Fibroblast of lung (primary cell): ENCODE measurements at places on chromosomes 2 and 18. TPM values are rescaled to one million over a fixed set of nuclear protein-coding genes. Genes with fewer than 3 reads are reported as not detected.

The ZFAND2B gene
- 26.8 and 29.9 TPM in 2 replicates for polyA plus RNA-seq

The TUBA4A gene
- 14.7 and 34.2 TPM in 2 replicates for polyA plus RNA-seq

The LOXHD1 gene
- not detected in 2 replicates for polyA plus RNA-seq

The DSC2 gene
- polyA plus RNA-seq, result not detected in 2 replicates

DNA sequence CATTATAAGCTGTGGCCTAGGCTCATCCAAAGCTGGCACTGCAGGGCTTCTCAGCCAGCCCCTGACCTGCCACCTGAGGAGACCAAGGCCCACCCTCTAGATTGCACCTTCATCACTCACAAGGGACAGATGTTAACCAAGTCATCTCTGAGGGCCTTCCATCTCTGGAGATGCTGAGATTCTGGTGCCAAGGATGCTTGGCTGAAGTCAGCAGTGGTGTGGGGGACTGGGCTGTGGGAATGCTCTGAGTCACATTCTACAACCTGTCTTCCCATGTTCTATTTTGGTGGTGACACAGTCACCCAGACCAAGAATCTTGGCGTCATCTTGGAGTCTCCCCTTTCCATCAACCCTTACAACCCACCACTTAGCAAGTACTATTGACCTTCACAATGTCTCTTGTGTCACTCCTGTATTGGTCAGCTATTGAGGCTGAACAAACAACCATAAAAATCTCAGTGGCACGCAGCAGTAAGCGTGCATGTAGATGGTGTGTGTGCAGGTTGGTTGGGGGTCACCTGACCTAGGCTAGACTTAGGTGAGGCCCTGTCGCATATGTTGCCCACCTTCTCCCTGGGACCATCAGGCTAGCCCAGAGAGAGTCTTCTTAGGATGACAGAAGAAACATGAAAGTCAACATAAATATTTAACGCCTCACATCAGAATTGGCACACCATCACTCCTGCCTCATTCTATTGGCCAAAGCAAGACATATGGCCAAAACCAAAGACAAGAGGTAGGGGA lies 135.0 kb downstream of the SMAD7 start:
- no peak for DNase-seq

GRCh38 chr18:63882333-63883141 lies 5.0 kb upstream of the SERPINB2 start:
- peak; percentile 88 for DNase-seq

DNA sequence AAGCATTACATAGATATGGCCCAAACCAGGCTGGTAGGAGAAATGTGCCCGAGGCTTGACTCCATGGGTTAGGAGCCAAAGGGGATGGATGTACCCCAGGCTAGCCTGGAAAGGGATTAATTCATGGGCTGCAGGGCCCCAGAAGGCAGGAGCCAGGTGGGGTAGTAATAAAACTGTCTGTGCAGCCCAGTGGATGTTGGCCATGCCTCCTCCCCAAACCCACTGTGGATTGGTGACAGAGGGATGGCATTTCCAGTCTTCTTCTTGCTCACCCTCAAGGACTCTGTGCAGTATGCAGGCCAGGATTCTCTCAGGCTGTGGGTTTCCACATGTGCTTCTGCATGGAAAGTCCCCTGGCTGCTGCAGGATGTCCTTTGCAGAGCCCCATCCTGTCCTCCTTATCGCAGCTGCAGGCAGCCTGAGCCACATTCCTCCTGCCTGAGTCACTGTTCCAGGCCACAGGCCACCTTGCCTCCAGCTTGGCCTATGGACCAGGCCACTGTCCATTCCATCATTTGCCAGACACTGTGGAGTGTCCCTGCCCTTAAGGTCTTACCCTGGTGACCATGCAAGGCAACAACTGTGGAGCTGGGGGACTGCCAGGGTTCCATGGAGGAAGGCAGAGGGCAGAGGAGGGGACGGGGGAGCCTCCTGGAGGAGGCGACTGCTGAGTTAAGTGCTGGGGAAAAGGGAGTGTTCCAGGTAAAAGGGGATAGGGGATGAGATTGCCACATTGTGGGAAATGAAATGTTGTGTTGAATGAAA lies 38.9 kb downstream of the INO80C start:
- peak; percentile 76 for DNase-seq

GRCh38 chr2:159613091-159613490 lies 3.3 kb downstream of the BAZ2B start:
- DNase-seq, result no peak
